ENCODE measurements at places on chromosomes 2 and 18.
A peak's percentile ranks its signal among the peaks of the same experiment; 100 is the strongest.

DNA sequence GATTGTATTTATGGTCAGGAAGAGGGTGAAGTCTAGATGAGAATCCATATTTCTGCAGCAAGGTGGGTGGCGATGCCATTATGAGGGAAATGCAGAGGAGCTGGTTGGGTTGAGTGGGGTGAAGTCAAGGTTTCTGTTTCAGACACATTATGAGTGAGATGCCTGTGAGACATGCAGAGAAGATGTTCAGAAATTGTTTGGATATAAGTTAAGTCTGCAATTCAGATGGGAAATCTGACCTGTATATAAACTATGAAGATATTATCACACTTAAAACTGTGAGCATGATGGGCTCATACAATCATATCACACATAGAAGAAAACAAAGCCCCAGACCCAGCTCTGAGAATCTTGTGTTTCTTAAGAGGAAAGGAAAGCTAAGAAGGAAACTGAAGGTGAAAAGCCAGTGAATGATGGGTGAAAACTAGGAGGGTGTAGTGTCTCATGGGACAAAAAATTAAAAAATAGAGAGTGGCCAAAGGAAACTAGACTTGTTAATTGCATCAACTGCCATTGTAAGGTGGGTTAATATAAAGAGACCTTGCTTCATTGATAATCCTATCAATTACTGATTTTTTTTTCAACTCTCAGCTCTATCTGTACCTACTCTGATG is 14.2 kb downstream of the GALNT5 start:
- no peak for DNase-seq

GRCh38 chr18:12828116-12829051 is 55.7 kb downstream of the PTPN2 start:
- DNase-seq = no peak

- no peak for DNase-seq
These were observed 924.9 kb upstream of the FAM98A start for GRCh38 chr2:34523958-34524514.

DNA sequence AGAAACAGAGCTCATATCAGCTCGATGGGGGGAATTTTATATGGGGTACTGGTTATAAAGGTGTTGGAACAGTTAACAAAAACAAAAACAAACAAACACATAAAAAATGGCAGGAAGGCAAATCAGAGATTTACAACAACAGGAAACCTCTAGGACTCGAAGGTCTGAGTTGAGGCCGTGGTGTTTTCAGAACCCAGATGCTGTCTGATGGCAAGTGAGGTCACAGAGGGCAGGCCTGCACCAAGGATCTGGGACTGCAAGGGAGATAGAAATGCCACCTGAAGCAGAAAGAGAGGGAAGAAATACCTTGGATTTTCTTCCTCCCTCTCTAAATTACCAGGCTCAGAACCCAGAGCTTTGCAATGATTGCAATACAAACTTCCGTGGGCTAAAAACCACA is 429.5 kb downstream of the ZNF521 start:
- DNase-seq = no peak

- no peak for DNase-seq
These were observed 204.2 kb downstream of the GBX2 start for GRCh38 chr2:235963853-235964577.

GRCh38 chr2:120772261-120772660 is 36.6 kb downstream of the GLI2 start:
- no peak for DNase-seq

DNA sequence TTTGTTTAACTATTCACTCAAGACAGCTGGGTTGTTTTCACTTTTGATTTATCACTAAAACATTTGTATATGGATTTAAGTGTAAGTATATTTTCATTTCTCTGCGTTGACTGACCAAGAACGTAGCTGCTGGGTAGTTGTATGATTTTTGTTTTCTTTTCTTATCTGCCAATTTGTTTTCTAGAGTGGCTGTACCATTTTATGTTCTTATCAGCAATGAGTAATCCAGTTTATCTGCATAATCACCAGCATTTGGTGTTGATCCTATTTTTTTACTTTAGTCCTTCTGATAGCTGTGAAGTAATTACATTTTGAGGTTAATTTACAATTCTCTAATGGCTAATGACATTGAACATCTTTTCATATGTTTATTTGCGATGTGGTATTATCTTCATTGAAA is 1178.4 kb upstream of the TMEFF2 start:
- no peak for DNase-seq

- DNase-seq = no peak
These were observed 99.4 kb upstream of the NCK2 start for GRCh38 chr2:105645031-105645937.

DNA sequence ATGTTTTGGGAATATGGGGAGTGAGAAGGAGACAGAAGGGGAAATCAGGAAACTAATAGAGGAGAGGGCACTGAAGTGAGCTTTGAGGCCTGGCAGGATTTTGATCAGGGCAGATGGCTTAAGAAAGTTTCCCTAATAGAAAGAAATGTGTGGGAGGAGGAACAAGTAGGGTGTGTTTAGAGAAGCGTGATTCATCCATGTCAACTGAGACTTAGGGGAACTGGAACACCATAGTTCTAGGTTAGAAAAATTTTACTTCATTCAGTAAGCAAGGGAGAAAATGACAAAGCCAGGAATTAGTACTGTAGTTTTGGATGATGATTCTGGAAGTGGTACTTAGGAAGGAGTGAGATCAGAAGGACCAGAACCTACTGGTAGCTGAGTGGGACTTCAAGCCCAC is 296.0 kb downstream of the PLCL1 start:
- DNase-seq = no peak

- no peak for DNase-seq
These were observed 205.5 kb downstream of the TGIF1 start for GRCh38 chr18:3655254-3656050.

GRCh38 chr2:39247512-39248043 is 3.8 kb upstream of the CDKL4 start:
- DNase-seq = no peak

DNA sequence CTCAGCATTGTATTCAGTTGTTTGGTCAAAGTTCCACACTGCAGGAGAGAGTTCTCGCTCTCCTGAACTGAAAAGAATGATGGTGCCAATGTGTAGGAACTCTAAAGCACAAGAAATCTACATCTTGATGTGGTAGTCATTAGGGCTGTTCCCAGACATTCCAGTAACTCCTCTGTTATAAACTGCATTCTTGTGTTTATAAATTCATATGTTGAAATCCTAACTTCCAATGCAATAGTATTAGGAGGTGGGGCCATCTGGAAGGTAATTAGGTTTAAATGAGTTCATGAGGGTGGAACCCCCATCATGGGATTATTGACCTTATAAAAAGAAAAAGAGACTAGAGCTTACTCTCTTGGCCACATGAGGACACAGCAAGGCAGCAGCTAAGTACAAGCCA is 239.6 kb downstream of the CDH20 start:
- DNase-seq = no peak

GRCh38 chr18:77632758-77633157 is 383.1 kb downstream of the GALR1 start:
- no peak for DNase-seq

- no peak for DNase-seq
These were observed 49.7 kb downstream of the MTA3 start for GRCh38 chr2:42618116-42618515.

DNA sequence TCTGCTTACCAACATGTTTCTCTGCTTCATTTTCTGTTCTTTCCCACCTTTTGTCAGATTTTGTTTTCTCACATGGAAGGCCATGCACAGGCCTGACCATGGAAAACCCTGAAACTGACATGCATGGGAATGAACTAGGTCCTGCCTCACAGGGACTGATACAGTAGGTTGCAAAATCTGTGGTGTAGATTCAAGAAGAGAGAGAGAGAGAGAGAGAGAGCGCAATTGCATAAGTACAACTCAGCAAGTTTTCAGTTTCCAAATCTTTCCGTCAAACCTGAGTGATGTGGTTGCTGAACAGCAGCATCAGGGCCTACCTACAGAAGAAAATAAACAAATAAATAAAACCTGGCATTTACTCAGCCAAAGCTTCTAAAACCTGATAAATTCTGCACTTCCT is 87.5 kb upstream of the RNF152 start:
- DNase-seq = no peak

GRCh38 chr18:35284841-35285240 is 5.2 kb downstream of the ZSCAN30 start:
- no peak for DNase-seq

DNA sequence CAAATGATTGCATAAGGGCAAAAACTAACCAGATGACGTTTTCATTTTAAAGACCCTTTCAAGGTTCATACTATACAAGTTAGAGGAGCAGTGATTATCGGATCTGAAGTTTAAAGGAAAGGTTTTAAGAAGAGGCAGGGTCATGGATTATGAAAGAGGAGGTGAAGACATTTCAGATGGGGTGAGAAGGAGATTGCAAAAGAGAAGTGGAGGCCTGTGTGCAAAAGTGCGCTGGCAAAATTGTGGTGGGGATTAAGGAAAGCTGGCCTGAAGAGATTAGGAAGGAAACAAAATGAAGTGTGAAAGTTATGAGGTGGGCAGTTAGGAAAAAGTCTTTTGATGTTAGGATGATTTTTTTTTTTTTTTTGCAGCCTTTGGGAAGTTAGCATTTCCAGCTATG is 935.7 kb upstream of the FAM98A start:
- no peak for DNase-seq

DNA sequence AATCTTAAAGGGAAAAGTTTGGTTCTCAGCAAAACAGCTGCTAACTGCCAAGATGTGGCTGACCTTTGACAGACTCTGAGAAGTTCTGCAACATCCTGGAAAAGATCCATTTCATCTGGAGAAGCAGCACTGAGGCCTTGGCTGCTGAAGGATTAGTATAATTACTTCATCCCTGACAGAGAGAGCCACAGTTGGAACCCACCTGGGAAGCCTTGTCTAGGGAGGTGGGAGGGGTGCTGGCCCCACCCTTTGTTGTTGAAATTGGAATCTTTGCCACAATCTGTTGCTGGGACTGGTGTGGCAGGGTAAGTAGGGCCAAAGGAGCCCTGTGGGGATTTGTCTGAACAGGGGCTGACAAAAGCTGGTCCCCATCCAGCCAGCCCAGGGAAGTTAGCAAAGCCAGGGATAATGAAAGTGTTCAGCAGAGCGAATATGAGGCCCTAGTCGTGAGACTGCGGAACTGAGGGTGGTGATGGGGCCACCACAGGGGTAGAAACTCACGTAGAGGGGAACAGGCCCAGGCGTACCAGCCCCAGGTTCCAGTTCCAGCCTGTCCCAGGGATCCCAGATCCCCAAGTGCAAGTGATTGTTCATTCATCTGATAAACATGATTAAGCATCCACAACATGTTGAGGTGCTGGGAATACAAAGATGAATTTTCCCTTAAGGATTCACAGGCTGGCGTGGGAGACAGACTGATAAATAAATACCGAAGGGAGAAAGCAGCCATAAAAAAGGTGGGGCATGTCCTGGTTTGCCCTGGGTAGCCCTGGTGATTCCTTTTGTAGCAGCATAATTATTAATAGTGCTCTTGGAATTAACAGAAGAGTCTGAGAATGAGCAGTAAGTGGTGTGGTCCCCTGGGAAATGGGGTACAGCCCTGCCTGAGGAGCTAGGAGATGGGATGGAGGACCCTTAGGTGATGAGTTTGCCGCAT is 60.0 kb downstream of the MYO1B start:
- DNase-seq = no peak

- DNase-seq = no peak
These were observed 156.1 kb upstream of the VRK2 start for GRCh38 chr2:57890464-57890863.

DNA sequence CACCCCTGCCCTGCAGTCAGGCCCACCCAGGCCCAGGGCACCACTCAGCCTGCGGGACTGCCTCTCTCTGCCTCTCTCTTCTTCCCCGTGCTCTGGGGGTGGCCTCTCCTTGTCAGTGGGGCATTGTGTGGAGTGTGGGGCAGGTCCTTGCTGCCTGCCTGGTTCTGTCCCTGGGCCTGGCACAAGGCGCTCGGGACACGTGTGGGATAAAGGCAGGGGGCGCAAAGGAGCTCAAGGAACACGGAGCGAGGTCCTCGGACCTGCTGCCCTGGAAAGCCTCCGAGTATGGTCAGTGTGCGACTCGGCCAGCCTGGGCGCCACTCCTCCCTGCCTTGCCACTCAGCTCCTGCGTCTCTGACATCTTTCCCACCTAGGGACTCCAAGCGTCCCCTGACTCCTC is 262.2 kb downstream of the HDAC4 start:
- no peak for DNase-seq

DNA sequence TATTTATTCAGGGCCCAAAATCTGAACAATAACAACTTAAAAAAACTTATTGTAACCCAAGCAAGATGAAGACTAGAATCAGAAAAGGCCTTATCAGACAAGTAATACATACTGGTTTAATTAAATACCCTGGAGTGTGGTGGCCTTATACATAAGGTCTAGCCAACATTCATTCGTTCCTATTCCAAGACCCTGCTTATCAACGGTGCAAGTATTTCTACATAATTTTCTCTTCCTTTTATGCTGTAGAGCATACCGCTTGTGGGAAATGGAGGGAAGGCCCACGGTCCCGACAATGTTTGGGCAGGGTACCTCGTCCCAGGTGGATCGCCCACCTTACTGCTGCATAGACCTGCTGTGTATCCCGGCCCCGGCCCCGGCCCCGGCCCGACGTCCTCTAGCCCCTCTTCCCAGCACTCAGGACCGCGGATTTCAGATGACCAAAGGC is 708 bp downstream of the ZNF24 start:
- no peak for DNase-seq

GRCh38 chr18:73688851-73689711 is 458.6 kb downstream of the FBXO15 start:
- DNase-seq = peak; percentile 12

DNA sequence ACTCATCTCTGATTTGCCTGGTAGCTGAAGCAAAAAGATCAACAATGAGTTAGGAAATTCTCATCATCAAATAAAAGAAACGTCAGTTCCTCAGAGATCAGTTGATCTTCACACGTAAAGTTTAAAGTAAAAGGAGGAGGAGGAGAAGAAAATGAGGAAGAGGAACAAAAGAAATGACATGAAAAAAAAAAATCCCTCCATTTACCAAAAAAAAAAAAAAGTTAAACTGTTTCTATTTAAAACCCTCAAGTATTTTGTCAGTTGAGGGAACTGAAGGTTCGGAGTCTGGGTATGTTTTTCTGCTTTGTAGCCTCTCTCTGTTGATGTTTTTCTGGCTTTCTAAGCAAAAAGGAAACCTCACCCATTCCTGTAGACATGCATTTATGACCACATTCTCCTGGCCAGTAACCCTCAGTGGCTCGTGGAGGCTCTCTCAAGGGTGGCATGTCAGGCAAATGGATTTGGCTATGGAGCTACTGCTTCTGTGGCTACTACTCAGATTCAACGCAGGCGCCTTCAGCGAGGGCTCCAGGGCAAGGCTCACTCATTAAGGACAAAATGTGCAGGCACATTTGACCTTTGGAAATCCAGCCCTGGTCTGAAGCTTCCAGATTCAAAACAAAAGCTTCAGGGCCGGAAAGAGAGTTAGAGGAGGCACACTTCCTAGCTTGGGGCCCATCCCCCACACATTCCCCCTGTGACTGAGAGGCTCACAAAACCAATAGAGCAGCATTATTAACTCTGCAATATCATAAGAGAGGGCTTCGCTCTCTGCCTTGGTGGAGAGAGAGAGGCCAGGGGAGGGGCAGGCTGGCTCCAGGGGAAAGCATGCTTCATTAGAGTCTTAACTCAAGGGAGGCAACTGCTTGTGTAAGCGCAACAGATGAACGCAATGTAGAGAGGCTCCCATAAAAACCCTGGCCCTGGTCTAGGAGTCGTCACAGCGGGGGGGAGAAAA is 22.3 kb downstream of the KLF7 start:
- DNase-seq = no peak

GRCh38 chr2:161358838-161359237 is 50.6 kb downstream of the PSMD14 start:
- no peak for DNase-seq

Measured in neuronal stem cell (in vitro differentiated cells).